ENCODE measurements at places on chromosomes 7 and 10.
A peak's percentile ranks its signal among the peaks of the same experiment; 100 is the strongest.

DNA sequence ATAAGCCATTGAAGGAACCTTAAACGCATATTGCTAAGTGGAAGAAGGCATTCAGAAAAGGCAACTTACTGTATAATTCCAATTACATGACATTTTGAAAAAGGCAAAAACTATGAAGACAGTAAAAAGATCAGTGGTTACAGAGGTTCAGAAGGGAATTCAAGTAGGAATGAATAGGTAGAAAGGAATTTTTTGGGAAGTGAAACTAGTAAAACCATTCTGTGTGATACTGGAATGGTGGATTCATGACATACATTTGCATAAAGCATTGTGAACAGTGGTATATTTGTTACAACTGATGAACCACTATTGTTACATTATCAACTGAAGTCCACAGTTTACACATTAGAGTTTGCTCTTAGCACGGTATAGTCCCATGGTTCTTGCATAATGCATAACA lies 114.2 kb upstream of the GPR22 start:
- DNase-seq: no peak

GRCh38 chr7:89054361-89054760 lies 258.8 kb upstream of the TEX47 start:
- DNase-seq: no peak

DNA sequence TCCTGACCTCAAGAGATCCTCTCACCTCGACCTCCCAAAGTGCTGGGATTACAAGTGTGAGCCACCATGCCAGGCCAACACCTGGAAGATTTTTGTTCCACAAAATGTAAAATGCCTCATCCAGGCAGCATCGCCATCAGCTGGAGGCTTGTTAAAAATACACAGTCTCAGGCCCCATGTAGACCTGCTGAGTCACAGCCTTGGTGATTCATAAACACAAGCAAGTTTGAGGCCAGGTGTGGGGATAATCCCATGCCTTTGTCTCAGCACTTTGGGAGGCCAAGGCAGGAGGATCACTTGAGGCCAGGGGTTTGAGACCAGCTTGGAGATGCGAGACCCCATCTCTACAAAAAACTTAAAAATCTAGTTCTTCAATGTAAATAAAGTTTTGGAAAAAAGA lies 49.1 kb upstream of the FOXK1 start:
- no peak for DNase-seq

- no peak for DNase-seq
These were observed 9.2 kb downstream of the GLCCI1 start for GRCh38 chr7:7977774-7978173.

- DNase-seq: no peak
These were observed 197.7 kb downstream of the SNX10 start for GRCh38 chr7:26489391-26489790.

DNA sequence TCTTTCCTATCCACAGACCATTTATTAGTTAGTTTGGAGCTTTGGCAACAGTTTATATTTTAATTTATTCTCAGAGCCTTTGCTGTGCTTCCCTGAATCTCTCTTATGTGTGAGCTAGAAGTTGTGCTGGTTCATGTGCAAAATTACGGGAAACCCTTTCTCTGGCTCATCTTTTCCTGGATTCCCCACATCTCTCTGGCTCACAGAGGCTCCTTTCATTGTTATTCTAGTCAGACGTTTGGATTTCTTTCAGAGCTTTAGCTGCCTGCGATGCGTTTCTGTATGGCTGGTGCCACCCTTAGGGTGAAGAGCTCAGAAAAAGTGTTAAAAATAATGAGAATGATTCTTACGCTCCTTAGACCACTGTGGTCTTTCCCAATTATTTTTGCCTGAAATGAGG lies 53.3 kb downstream of the TPST1 start:
- DNase-seq: no peak

GRCh38 chr7:104862719-104863118 lies 151.3 kb upstream of the KMT2E start:
- no peak for DNase-seq

DNA sequence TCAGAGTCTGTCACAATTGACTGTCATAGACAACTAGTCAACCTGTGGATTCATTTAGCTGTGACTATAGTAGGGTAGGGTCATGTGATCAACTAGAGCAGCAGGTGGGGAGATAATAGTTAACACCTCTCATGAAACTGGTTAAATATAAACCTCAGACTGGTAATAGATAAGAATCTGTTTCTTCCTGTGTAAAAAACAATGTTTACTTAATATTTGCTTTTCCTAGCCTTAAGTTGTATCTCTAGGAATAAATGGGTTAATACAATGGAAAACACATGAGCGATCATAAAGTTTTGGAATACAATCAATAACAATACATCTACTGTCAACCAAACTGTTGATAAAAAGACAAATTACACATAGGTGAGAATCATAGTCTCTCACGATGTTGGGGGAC lies 43.4 kb upstream of the ITGB8 start:
- no peak for DNase-seq

GRCh38 chr10:1123198-1123597 lies 67.0 kb downstream of the WDR37 start:
- no peak for DNase-seq

- no peak for DNase-seq
These were observed 696.7 kb downstream of the LRMDA start for GRCh38 chr10:76127984-76128589.

DNA sequence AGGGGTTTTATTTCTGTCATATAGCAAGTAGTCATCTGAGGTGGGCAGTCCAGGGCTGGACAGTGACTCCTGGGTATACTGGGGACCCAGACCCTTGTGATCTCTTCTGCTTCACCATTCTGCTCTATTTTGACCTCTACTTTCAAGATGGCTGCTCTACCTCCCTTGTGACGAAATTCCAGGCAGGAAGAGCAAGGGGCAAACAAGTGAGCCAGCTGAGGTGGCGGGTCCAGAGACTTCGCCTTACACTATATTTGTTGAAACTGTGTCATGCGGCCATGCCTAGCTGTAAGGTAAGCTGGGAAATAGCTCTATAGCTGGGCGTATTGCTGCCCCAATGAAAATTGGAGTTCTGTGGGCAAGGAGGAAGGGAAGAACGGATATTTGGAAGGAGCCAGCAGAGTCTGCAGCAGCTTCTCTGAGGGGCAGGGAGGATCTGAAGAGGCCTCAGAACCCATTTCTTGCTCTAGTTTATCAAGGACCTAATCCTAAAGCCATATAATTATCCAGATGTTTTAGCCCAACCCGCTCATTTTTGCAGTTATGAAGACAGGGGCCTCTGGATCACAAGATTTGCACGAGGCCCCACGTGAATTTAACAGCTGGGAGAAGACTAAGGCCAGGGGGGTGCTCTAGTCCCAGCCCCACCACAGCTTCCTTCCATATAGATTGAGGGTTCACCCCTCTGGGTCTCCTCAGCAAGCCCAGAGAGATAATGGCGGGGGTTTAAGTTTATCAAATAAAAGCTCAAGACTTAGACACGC lies 7.7 kb upstream of the CPA1 start:
- no peak for DNase-seq

GRCh38 chr10:58734664-58735063 lies 222.0 kb downstream of the BICC1 start:
- no peak for DNase-seq

- DNase-seq: peak; percentile 51
These were observed 132.0 kb downstream of the PRKAG2 start for GRCh38 chr7:151744656-151745638.

DNA sequence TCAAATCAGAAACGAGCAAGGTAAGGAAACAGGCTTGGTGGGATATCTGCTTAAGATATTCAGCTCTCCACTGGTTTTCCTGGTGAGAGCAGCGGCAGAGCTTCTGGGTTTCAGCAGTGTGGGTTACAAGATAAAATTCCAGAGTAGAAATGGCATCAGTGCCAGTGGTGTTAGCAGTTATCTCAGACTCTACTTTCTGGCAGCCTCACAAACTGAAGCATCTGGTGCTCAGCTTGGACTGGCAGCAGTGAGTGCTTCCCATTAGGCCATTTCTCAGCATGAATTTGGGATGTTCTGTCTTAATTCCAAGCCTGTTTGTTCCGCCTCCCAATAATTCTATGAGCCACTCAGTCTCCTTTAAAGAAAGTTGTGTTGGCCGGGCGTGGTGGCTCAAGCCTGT lies 6.9 kb upstream of the GSTO2 start:
- DNase-seq: no peak

DNA sequence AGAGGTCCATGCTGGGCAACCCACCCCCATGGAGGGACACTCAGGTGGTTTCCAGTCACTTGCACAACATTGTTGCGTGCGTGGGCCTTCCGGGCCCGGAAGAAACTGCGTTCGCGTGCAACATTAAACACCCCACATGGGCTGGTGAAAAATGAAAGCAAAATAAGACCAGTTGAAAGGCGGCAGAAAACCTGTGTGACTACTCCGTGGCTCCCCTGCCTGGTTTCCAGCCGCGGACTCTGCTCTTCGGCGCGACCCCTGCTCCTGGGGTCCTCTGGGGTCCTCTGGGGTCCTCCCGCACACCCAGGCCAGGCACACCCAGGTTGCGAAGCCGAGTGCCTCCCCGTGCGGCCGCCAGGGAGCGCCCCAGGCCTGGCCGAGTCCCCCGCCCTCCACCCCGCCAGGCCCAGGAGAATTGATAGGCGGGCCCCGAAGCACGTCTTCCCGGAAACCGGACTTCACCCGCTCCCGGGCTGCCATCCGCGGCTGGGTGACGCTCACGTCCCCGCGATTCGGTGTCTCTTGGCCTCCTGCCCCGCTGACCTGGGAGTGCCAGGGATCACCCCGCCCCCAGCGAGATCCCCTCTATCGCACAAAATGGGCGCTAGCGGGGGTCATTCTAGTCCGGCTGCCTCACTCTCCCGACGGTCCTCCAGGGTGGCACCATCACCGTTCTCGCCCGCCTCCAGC lies 1.9 kb upstream of the SH2D4B start:
- peak; percentile 66 for DNase-seq

DNA sequence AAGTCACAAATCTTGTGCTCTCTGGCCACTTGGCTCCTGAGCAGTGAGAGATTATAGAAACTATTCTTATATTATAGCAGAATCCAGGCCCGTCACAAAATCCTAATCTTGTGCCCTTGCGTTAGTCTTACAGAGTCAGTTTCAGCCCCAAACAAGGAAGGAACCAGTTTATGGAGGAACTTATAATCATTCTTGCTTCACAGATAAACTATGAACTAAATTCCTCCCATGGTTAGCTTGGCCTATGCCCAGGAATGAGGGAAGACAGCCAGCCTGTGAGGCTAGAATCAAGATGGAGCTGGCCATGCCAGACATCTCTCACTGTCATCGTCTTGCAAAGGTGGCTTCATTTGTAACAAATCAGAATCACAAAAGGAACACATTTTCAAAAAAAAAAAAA lies 199.7 kb upstream of the PITRM1 start:
- DNase-seq: no peak
